ENCODE measurements at places on chromosomes 5 and 9.

DNA sequence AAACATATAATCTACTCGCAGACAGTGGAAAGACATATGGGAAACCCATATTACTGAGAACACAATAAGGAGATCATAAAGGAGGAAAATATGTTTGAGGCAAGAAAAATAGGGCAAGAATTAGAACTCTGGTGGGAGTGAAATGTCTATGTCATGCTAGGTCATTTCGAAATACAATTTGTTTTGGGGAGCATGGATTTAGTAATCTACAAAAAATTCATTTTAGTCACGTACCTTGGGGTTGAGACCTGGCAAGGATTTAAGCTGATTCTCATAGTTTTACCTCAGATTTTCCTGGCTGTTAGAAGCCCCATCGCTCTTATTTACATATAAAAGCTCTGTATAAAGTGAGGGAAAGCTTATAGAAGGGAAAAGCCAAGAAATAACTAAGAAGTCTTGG lies 11.5 kb upstream of the CSNK1G3 start:
- no peak for DNase-seq

DNA sequence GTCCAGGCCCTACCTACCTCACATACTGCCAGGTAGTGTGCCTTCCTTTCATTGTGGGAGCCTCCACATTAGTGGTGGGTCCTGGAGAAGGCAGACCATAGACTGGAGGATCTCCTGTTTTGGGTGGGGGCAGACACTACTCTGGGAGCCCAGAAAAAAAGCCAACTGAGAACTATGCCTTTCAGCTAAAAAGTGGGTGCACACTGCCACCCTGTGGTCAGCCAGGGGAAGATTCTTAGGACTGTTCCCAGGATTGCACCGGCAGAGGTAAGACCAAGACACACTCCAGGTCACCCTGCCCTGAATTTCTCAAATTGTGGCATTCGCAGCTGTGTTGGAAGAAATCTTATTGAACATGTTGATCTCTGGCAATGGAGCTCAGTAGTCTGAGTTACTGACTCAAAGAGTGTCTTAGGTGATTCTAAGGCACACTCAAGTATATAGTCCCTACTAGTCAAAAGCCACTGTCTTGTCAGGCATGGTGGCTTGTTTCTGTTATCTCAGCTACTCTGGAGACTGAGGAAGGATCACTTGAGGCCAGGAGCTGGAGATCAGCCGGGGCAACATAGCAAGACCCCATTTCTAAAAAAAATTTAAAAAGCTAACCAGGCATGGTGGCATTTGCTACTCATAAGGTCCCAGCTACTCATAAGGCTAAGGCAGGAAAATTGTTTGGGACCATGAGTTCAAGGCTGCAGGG lies 3.6 kb downstream of the SIGMAR1 start:
- DNase-seq: peak; percentile 62

GRCh38 chr9:88952086-88952615 lies 39.1 kb upstream of the S1PR3 start:
- DNase-seq: no peak

DNA sequence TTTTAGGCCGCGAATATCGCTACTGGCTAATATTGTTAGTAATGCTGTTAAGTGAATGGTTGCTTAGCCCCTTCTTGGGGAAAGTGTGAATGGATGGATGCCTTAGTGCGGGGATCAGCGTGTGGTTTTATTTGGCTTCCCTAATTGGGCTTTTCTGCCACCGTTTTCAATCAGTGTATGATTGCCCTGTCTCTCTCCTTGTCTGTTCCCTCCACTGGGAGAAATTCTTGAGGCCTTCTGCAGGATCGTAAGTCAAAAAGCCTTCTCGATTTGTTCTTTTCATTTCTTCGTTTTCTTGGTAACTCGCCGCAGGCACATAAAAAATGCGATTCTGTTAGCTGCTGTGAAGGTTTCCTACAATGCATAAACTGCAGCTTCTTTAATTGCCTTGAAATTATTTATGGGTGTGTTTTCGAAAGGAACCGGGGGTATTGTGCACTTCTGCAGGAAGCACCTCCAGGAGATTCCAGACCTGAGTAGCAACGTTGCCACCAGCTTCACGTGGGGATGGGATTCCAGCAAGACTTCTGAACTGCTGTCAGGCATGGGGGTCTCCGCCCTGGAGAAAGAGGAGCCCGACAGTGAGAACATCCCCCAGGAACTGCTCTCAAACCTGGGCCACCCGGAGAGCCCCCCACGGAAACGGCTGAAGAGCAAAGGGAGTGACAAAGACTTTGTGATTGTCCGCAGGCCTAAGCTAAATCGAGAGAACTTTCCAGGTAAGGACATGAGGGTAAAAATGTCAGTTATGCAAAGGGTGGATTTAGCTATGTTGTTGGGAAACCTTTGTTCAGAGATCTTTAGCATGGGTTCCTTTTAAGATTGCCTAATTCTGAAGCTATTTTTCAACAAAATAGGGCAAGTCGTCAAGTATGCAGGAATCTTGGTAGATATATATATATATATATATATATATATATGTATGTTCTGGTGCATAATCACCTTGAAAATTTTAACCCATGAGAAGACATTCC lies 700 bp downstream of the SKP2 start:
- peak; percentile 21 for DNase-seq

DNA sequence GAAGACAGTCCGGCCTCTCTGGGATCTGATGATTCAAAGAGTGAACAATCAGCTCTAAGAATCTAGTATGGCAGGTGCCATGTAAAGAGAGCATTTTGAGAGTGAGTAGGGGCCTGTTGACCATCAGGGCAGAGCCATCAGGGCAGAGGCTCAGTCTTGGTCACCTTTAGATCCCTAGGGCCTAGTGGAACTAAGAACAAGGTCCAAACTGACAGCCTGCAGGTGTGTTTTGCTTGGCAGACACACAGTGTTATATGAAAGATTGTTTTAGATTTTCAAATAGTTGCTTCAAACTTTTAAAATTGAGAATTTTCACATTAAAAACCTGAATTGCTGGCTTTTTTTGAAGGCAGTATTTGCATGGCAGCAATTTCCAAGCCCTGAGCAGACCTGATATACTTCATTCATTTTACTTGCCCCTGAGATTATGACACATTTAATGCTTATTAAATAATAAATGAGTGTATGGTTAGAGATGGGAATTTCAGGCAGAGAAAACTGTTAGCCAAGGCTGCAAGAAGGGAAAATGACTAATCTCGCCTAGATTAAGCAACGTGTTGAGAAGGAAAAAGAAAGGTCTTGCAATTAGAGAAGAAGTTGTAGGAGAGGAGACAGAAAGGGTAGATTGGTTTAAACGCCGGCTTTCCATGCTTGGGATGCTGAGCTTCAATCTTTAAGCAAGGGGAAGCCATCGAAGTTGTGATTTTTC lies 279.6 kb downstream of the ARRDC3 start:
- no peak for DNase-seq

- peak; percentile 34 for DNase-seq
Measured at GRCh38 chr5:66440202-66440680, 156.0 kb upstream of the MAST4 start.

DNA sequence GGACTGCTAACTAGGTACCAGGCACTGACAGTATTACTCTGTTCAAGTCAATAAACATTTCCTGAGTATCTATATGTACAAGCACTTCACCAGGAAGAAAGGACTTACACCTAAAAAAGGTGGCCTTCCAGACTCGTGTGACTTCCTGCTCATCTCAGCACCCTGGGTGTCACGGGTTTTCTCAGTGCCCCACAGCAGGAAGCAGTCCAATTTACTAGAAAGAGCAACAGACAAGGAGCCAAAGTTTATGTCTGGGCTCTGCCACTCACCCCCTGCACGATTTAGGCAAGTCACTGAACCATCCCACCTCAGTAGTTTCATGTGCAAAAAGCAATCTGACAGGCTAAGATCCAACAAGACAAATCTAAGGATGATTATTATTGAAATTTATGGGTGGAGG lies 92.4 kb downstream of the TMEM215 start:
- DNase-seq: no peak

DNA sequence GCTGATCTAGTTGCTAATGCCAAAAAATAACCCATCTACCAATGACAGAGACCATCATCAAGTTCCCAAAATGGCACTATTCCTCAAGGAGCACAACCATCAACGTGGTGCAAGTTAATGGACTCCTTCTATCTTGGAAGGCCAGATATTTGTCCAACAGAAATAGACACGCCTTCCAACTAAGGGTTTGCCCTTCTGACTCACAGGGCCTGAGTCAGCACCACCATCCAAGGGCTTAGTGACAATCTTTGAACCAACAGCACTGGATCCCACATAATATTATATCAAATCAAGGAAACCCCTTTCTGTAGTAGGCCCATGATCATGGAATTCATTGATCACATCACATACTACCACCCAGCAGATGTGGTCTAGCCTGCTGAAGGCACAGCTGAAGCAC lies 84.3 kb downstream of the MED27 start:
- no peak for DNase-seq

DNA sequence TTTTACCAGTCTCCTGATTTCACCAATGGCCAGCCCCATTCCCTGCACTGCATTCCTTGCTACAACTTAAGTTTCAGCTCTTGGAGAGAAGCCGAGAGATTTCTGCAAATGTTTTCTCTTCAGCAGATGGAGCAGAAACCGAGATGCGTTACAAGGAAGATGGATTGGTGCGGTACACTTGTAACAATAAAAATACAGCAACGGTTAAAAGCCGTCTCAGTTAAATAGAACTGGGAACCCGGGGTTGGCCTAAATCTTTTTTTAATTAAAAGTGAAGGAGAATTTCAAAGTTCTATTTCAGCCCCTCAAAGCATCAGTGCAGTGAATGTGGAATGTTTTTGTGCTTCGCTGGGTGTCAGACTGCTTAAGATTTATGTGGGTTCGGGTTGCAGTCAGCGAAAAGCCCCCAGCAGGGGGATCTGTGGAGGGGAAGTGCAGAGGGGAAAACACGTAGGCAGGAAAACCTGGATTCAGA lies 19.8 kb downstream of the BRINP1 start:
- no peak for DNase-seq

- no peak for DNase-seq
Measured at GRCh38 chr5:128637031-128637430, 99.0 kb upstream of the FBN2 start.

DNA sequence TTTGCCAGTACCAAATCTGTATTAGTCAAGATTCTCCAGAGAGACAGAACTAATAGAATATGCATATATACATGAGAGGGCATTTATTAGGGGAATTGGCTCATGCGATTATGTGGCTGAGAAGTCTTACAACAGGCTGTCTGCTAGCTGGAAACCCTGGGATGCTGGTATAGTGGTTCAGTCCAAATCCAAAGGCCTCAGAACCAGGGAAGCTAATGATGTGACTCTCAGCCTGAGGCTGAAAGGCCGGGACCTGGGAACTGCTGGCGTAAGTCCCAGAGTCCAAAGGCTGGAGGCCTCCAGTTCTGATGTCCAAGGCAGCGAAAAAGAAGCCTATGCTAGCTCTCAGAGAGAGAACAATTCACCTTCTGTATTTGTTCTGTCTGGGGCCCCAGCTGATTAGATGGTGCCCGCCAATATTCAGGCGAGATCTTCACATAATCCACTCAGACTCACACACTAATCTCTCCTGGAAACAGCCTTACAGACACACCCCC lies 84.1 kb downstream of the KIAA1958 start:
- DNase-seq: no peak

DNA sequence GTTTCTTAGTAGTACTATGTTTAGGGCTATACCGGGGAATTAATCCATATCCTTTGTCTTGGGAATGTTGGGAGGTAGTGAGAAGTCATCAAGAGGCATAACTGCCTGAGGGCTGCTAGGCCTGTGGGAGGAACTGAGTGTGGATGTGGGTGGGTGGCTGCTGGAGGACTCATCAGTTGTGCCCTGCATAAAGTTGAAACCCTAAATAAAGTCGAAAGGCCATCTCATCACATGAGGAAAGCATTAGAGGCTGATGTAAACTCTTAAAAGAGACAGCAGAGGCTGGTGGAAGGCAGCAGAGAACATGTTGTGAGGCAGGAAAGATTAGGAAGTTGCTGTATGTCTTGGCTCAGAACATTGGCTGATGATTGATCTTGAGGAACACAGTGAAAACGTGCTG lies 143.8 kb downstream of the MAST4 start:
- DNase-seq: no peak

DNA sequence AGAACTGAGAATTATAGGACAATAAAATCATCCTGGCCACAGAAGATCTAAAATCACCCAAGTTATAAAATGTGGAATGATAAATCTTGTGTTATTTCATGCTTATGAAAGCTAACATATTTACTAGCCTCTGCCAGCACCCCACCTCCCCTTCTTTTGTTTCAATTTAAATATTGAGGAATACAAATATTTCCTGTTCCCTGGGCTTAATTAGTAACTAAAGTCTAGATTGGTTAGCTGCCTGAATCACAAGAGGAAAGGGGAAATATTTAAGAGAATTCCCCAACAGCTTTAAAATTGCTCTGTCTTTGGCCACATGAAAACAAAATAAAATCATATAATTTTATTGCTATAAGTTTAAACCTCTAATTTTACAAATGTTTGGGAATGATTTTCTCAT lies 287.0 kb downstream of the PRELID2 start:
- no peak for DNase-seq

DNA sequence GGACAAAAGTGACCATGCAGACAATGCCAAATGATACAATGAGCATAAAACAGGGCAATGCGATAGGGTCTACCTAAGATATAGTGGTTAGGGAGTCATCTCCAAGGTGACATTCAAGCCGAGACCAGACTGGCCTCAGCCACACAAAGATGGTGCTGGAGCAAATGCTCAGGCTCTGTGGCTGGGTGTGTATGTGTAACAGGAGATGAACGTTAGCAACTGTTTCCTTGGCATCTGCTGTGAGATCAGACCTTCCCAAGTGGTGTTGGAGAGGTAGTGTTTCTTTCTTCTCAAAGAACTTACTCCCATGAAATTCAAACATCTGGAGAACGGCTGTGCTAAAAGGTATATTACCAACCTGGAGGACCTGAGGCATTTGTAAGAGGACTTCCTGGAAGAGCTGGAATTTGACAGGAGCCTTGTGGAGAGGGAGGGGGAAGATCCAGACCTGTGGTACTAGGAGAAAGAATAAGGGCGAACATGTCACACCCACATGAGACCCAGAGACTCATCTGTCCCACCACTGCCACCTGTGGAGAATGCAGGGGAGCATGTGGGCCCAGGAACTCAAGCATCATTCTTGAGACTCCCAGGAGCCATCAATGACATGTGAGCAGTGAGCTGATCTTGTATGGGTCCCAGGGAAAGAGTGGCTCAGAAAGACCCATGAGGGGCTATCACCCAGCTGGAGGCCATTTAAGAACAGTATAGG lies 21.4 kb upstream of the ANXA6 start:
- DNase-seq: no peak

GRCh38 chr9:95189251-95190098 lies 128.0 kb downstream of the FANCC start:
- DNase-seq: no peak
